ENCODE measurements at places on chromosomes 6 and 20. TPM values are rescaled to one million over a fixed set of nuclear protein-coding genes. Genes with fewer than 3 reads are reported as not detected.

The HEBP2 gene
- 46.7 TPM for polyA plus RNA-seq

The SLC17A2 gene
- polyA plus RNA-seq: not detected

The MAS1 gene
- polyA plus RNA-seq: 0.18 TPM

The TMEM74B gene
- 2.6 TPM for polyA plus RNA-seq

The SLC2A10 gene
- 16.1 TPM for polyA plus RNA-seq

The CD40 gene
- 7.4 TPM for polyA plus RNA-seq

GRCh38 chr20:1801225-1801928 lies 93.8 kb upstream of the SIRPA start:
- DNase-seq: no peak

- no peak for DNase-seq
Measured at GRCh38 chr6:151629791-151630190, 136.0 kb downstream of the CCDC170 start.

DNA sequence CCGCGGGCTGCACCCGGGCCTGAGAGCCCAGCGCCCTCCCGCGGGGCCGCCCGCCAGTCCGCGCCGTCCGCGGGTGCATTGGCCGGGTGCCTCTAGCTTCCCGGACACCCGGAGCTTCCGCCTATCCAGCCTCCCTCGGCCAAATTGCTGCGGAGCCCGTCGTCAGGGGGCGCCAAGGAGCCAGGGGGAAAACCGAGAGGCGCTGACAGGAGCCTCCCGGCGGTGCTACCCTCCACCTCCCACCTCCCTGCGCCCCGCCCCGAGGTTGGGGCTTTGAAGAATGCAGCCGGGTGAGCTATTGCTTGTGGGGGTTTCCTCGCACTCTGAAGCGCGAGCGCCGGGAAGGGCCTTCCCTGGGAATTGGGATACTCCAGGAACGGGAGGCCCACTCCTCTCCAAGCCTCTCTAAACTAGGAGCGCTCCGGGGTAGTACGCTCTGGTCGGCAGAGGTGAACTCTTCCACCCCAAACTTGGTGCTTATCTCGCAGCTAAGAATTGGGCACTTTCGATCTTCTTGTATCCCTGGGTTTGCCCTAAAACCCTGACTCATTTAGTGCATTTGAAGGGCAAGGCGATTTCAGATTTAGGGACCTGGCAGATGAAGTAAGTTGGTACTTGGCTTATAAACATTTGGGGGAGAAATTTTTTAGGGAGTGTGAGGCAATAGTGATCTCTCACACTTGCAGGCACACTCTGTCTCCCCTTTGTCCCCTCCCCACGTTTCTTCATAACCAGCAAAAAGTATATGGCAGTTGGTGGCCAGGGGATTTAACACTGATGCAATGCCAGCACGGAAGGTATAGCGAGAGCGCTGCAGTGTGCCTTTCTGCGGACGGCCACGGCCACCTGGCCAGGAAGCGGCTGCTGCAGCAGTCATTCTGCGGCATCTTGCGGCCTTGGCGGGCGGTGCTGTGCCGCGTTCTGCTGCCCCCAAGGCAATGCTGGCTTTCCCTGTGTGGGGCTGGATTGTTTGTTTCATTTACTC lies 556 bp downstream of the BEND6 start:
- DNase-seq: no peak

DNA sequence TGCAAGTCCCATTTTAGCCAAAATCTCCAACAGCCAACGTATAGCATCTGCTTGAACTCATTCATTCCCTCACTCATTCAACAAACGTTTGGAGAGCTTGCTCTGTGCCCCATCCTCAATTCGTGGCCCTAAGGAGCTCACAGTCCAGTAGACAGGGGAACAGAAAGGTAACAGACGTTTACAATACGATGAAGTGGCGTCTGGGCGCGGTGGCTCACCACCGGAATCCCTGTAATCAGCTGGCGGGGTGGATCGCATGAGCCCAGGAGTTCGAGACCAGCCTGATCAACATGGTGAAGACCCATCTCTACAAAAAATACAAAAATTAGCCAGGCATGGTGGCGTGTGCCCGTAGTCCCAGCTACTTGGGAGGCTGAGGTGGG lies 790 bp upstream of the E2F1 start:
- DNase-seq: no peak

GRCh38 chr6:16473908-16474771 lies 235.8 kb downstream of the GMPR start:
- no peak for DNase-seq

DNA sequence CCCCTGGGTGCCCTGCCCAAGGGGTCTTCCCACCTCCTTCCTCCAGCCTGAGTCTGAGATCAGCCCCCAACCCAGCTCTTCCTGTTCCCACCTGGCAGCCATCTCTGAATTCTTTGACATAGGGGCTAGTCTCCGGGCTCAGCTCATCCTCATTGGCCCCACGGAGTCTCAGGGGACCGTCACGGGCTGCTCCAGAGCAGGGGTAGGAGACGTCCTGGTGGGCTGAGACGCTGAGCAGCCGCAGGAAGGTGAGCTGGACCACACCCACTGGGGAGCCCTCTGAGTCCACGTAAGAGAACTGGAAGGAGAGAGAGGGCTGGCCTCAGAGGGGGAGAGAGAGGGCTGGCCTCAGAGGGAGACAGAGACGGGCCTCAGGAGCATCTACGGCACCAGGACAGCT lies 28.1 kb downstream of the COL11A2 start:
- DNase-seq: no peak

DNA sequence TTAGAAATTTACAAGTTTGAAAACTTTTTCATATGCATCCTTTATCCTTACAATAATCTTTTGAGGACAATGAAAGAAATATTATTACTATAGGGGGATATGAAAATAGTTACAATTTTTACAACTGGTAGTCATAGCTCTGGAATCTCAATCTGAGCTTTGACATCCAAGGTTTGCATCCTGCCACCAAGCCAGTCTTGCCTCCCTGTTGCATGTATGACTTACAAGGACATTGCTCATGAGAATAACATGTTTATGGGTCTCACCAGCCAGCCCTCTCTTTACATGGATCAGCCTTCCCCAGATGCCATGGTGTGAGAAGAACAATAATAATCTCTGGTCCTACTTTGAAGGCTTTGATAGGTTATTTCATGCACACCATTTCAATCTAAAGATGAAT lies 67.5 kb downstream of the THEMIS start:
- no peak for DNase-seq

DNA sequence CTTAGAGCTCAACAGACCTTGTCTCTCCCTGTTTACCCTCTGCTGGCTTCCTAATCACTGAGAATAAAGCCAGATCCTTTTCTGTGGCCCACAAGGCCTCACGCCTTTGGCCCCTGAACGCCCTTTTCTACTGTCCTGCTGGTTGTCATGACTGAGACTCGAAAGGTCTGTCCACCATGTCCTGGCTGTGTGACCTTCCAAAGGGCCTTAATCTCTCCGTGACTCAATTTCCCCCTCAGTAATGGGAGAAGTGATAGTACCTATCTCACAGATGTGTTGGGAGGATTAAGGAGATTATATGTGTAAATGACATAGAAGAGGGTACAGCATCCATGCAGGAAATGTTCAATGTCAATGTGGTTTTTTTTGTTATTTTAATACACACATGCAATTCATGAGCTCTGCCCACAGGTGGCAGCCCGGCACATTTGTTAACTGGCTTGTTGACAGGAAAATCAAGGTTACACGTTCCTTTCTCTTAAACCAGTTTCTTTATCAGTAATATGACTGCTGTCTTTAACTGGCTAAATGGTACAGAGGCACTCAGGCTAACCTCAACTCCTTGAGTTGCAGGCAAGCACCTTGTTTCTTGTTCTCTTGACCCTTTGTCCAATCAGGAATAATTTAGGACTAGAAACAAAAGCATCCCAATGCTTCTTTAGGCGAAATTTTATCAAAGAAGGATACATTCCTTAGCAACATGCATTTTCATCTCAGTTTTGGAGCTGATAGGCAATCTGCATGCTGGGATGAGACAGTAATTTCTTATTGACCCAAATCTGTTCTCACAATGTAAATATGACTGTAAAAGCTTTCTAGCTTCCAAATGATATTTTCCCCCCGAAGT lies 16.6 kb downstream of the SLC22A1 start:
- DNase-seq: peak; percentile 17

- no peak for DNase-seq
Measured at GRCh38 chr6:29521006-29521680, 33.4 kb upstream of the MAS1L start.

DNA sequence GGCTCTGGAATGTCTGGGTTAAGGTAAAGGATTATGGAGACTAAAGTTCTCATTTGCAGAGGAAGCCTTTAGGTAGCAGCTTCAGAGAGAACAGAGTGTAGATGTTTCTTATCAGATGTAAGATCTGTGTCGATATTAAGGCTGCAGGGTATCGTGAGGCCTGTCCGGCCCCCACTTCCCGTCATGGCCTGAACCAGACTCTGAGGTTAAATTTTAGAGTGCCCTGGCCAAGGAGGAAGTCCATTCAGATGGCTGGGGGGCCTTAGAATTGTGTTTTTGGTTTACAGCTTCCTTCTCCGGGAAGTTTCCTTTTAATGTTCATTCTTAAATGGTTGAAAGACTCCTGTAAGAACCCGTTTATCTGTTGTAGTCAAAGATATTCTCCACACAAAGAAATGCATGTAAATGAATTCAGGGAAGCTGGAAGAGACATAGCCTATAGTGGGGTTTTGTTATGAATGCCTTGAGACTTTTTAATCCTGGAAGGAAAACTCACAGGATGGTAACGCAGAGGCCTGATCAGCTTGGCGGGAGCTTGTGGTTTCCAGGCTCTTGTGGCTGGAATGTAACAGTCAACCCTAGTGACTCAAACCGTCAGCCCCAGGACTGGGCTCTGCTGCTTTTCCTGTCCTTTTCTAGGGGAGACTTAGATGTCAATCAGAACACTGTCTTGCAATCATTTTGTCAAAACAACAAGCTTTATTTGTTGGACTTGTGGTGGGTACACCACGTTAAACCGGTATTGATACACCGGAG lies 34.7 kb downstream of the KIF25 start:
- DNase-seq: no peak

DNA sequence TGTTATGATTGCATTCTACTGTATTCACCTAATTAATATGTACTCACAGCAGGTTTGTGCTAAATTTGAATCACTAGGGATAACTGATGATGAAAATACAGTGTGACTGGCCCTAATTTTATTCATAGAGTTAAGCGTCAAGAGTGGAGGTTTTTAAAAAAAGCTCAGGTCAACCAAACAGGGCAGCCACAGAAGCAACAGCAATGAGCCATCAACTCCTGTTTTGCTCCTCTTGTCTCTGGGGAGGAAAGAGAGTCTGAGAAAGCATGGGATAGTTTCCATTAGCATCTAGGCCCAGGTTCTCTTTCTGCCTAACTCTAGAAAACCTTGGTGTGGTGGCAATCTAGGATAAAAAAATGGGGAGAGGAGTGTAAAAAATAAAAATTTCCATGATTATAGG lies 122.1 kb downstream of the OGFRL1 start:
- no peak for DNase-seq

- no peak for DNase-seq
Measured at GRCh38 chr20:59443550-59443949, 143.1 kb downstream of the EDN3 start.

- DNase-seq: no peak
Measured at GRCh38 chr20:34493646-34494045, 22.6 kb upstream of the DYNLRB1 start.

- no peak for DNase-seq
Measured at GRCh38 chr20:50921803-50922501, 9.3 kb downstream of the ADNP start.

DNA sequence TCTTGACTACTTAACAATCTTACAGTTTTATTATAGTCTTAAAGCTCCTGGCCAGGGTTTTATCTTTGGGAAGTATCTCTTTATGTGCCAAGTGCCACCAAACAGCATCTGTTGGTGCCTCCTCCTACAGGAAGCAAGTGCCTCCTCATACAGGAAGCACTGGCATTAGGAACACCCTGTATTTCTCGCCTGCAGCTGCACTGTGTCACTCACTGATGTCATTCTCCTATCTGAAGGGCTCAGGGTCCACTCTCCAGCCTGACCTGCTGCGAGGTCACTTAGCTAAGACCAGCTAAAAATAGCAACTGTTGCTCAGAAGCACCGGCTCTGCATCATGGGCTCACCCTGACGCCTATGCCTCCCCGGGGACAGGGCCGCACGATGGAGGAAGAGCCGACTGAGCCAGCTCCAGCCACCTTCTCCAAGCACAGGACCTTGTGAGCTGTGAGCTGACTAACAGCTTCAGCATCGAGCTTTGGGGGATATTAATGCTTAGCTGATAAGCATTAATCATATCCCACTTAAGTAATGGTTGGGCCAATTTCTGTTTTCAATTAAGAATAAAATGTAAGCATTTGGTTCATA lies 66.3 kb upstream of the CD93 start:
- DNase-seq: no peak

GRCh38 chr6:138005846-138006245 lies 101.4 kb downstream of the PERP start:
- no peak for DNase-seq

DNA sequence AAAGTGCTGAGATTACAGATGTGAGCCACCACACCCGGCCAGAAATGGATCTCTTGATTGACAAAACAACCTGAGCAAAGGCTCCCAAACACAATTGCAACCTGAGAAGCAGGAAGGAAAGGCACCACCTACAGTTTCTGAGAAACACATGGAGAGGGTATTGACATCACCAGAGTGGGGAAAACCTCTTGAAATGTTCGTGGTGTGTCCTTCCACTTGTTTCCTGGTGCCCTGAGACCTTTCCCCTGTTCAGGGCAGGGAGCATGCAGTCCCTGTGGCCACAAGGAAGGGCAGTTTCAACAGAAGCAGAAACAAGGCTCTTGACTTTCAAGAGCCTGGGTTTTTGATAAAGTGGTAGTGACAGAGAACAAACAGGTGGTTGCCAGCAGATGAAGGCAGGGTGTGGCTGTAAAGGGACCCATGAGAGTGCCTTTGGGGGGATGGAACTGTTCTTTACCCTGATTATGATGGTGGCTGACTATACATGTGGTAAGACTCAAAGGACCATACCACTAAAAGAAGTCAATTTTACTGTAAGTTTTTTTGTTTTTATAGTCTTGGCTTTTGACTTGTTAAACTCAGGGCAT lies 3.2 kb upstream of the BPIFA1 start:
- no peak for DNase-seq

GRCh38 chr6:33053230-33053629 lies 20.2 kb downstream of the HLA-DPA1 start:
- no peak for DNase-seq

DNA sequence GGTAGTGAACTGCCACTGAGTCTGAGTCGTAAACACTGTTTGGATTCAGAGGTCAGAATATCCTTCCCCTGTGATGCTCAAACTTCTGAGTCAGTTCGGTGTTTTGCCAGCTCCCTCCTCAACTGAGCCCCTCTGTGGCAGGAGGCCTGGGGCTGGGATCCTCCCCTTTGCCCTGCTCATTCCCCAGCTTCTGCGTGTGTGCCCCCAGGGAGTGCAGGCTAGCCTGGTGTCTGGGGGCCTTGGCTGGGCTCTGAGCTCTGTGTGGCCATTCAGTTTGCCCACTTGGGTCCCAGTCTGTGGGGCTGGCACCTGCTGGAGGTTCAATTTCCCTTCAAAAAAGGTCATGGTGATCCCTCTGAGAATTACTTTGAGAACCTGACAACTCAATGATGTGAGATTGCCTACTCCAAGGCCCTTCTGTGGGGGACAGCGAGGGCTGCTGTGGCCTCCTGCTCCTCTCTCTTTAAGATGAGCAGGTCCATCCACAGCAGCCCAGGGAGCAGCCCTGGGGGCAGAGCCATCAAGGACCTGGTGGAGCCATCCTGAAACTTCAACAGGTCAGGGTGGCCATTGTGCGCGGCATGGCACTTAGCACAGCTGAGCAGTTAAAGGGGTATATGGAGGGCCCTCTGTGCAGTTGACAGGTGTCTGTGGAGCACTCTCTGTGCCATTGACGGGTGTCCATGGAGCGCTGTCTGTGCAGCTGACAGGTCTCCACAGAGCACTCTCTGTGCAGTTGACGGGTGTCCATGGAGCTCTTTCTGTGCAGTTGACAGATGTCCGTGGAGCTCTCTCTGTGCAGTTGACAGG lies 147.2 kb downstream of the SYCP2 start:
- no peak for DNase-seq

GRCh38 chr20:17227669-17228623 lies 1.1 kb downstream of the PCSK2 start:
- no peak for DNase-seq
